ENCODE measurements at places on chromosomes 16 and 17.

DNA sequence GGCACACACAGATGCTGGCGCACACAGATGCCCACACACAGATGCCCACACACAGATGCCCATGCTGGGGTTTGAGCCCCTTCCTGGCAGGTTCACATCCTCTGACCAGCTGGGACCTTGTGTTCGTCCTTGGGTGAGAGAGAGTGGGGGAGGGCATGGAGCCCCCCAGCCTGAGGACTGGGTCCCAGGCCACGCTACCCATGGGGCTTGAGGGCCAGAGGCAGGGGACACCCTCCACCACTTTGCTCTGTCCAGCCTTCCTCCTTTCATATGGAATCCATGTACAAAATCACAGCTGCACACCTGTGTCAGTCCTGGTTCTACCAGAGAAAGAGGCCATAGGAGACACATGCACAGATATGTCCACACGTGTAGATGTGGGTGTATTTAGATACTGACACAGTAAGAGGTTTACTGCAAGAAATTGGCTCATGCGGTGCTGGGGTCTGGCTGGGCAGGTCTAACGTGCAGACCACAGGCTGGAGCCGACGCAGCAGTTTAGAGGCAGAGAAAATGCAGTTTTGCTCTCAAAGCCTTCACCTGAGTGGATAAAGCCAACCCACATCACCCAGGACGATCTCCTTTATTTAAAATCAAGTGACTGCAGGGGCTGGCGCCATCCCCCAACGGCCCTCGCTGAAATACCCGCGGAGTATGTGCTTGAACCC is 10.8 kb downstream of the SLC22A31 start:
- DNase-seq: no peak

GRCh38 chr16:70630960-70631745 is 15.2 kb upstream of the IL34 start:
- DNase-seq: no peak

DNA sequence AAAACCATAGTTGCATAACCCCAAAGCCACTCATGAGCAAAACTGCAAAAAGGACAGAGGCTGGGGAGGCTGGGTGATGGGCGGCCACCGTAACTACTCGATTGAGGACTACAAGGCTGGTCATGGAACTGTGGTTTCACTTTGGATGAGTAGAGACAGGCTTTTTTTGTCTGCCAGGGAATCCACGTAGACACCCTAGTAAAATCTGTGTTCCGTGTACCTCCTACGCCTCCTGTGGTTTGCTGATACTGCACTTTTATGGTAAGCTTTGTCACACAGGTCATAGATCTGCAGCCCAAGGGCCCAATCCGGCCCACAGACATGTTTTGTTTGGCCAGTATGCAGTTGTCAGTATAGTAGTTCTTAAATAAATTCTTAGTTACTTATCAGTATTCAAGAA is 2.2 kb upstream of the TLCD3B start:
- no peak for DNase-seq

- no peak for DNase-seq
These were observed 2.2 kb downstream of the GALNS start for GRCh38 chr16:88854306-88855111.

DNA sequence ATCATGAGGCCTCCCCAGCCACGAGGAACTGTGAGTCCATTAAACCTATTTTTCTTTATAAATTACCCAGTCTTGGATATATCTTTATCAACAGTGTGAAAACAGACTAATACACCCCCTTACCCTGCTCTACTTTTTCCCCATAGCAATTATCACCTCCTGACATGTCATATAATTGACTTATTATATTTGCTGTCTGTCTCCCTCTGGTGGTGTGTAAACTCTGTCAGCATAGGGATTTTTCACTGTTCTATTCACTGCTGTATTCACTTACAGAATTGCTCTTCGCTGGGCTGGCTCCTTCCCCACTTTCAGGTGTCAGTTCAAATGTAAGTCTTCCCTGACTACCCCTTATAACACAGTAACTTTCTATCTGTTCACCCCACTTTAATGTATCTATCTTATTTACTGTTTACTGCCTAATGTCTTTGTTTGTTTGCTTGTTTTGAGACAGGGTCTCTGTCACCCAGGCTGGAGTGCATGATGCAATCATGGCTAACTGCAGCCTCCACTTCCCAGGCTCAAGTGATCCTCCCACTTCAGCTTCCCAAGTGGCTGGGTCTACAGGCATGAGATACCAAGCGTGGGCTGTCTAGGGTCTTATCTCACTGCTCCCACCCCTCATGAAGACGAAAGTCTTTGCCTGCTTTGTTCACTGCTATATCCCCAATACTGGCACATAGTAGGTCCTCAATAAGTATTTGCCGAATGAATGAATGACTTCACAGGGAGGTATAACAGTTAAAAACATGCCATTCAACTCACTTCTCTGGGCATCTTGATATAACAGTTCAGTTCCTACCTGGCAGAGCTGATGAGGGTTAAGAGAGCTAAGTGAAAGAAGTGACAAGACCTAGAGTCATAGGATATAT is 52.4 kb upstream of the CDH3 start:
- no peak for DNase-seq

DNA sequence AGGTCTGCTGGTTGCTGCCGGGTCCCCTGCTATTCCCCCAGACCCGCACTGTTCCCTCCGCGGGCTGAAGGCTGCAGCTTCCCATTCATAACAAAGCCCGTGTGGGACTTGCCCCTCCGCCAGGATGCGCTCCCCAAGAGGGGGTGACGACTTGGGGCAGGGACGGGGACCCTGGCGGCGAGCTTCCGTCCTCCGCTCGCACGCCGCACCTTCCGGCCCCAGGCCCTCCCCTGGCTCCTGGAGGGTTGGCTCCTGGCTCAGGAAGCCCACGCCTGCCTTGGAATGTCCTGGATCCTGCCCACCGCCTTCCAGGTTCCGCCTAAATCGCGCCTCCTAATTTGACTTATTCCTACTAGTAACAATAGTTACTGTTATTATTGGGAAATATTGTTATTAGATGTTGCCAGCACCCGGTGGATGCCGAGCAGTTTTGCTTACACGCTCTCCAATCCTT is 1.1 kb upstream of the TFAP4 start:
- DNase-seq: peak; percentile 87

DNA sequence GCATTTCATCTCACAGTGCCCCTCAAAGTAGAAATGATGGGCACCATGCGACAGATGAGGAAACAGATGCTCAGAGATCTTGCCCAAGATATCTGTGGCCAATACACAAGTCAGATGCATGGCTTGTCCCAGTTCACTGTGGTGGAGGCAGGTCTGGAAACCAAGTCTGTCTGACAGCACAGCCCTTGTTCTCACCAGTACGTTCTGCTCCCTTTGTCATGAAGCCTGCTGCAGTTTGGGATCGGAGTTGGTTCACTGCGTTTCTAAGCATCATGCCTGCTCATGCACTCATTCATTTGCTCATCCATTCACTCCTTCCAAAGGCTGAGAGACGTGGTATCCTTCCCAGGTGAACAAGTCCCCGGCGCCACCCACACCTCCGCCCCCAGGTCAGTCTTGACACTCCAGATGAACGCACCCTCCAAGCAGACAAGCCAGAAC is 27.2 kb upstream of the MEAK7 start:
- no peak for DNase-seq

DNA sequence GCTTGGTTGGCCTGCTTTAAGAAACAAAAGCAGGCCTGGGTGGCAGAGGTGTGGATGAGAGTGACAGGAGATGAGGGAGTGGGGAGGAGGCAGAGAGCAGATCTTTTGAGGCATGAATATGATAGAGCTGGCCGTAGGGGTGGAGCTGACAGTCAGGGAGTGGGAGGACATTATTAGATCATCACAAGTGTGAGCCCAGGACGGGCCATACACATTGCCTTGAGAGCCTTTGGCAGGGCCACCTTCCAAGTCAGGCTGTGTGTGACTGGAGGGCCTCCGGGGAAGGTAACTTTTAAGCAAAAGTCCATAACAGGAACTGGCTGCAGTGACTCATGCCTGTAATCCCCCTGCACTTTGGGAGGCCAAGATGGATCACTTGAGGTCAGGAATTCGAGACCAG is 26.3 kb downstream of the GINS3 start:
- DNase-seq: no peak

- DNase-seq: no peak
These were observed 25.6 kb upstream of the ABCA10 start for GRCh38 chr17:69254187-69254586.

GRCh38 chr17:79699386-79700036 is 31.2 kb upstream of the ENPP7 start:
- no peak for DNase-seq

GRCh38 chr16:81442220-81442915 is 2.2 kb upstream of the CMIP start:
- no peak for DNase-seq

DNA sequence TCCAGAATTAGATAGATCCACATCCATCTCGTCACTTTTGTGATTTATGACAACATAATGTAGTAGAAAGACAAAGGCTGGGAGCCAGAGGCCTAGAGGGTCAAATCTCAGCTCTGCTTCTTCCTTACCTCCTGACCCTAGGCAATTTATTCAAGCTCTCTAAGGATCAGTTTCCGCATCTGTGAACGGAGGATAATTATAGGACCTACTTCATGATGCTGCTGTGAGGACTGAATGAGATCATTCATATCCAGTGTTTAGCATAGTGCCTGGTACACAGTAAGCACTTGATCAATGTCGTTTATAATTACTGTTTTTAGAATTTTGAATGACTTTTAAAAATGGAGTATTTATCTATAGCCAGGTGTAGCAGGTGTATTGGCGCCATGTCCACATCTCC is 128.4 kb downstream of the SHISA9 start:
- DNase-seq: no peak

DNA sequence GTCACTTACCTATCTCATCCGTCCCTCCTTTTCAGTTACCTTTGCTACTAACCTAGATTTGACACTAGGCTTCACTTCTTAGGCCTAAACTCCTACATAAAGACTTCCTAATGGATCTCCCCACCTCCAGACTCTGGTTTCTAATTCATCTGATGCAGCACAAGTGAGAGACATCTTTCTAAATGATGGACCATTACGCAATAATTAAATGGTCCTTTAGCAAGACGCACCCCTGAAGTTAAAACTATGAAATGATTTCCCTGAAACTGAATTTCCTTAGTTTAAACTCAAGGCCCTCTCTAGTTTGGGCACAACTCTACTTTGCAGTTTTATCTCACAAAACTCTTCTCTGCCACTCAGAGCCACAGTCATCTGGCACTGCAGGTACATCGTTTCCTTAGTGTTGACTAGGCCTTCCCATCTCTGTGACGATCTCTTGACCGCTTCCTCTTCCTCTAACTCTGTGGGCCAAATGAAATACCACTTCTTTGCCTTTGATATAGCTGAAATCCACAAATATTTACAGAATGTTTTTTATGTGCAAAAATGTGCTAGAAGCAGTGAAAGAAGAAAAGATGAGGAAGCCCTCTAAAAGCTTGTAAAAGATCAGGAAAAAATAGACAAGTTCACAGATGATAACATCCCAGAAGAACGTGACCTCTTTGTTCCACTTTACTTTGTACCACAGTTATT is 3.3 kb downstream of the SYNRG start:
- DNase-seq: no peak

DNA sequence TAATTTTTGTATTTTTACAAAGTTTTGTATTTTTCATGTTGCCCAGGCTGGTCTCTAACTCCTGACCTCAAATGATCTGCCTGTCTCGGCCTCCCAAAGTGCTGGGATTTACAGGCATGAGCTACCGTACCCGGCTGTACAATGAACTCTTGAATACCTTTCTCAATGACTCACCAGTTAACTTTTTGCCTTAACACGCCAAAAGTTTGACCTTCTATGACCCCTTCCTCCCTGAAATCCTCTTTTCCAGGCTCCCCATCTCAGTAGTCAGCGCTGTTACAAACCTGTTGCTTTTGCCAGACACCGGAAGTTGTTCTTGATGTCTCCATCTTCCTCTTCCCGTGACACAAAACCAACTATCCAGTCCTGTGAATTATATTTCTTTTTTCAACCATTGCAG is 158.1 kb upstream of the ASIC2 start:
- no peak for DNase-seq

GRCh38 chr16:86608301-86608747 is 30.0 kb downstream of the FOXL1 start:
- no peak for DNase-seq

GRCh38 chr17:49707246-49707607 is 537 bp downstream of the SLC35B1 start:
- DNase-seq: no peak

DNA sequence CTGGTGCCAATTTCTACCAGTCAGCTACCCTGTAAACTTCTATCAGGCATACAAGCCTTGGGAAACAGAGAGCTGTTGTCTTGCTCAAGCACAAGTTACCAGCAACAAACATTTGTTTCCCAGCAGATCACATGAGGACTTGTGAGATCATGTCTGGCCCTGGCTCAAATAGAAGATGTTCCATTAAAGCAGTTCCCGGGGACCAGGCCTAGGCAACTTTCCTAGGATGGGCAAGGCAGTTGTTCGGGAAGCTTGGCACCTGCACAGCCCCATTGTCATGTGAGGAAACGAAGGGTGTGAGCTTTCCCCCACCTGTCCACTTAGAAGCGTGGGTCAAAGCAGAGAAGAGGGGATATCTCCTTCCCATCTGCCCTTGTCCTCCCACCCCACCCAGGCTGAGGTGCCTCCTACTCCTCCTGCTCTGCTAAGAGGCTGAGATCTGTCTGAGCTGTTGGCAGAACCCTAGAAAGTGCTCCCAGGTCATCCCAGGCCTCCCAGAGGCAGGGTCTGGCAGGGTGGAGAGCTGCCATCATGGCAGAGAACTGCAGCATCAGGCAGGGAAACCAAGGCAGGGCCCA is 11.2 kb upstream of the SLC47A2 start:
- DNase-seq: no peak

DNA sequence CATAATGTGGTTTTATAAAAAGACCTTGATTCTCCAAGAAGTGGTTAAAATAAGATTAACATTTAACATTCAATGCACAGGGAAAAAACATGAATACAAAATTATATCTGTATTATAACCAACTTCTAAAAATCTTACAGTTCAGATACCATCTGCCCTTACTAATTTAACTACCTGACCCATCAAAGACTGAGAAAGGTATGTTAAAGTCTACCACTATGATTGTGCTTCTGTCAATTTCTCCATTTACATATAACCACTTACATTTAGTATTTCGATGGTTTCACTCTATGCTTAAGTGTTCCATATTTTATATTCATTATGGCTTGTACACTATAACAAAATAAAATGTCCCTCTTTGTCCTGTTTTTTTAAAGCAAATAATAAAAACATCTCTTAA is 14.6 kb downstream of the AP1G1 start:
- DNase-seq: no peak

GRCh38 chr17:65265276-65265675 is 128.1 kb downstream of the RGS9 start:
- DNase-seq: no peak

DNA sequence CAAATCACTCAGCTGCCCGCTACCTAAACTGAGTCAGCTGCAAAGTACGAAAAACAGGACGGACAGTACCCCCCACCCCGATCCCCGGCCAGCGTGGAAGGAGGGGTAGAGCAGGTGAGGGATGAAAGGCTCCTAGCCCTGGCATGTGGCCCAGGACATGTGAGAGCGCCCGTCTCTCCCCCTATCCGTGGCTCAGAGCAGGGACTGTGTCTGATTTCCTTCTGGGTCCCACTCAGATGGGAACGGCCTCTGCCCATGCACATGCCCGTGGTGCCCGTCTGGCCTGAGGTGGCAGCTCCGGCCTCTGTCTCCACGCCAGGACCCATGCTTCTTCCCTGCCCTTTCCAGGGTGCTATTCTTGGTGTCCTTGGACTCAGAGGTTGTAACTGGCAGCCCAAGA is 30.2 kb upstream of the RASD1 start:
- no peak for DNase-seq

GRCh38 chr16:9138021-9138680 is 46.7 kb downstream of the HAPSTR1 start:
- peak; percentile 41 for DNase-seq

Data from upper lobe of right lung (tissue), 1 donor.